Psoas muscle (tissue), 8 donors: ENCODE measurements at places on chromosomes 4 and X. TPM values are rescaled to one million over a fixed set of nuclear protein-coding genes. Genes with fewer than 3 reads are reported as not detected.
A peak's percentile ranks its signal among the peaks of the same experiment; 100 is the strongest.

DNA sequence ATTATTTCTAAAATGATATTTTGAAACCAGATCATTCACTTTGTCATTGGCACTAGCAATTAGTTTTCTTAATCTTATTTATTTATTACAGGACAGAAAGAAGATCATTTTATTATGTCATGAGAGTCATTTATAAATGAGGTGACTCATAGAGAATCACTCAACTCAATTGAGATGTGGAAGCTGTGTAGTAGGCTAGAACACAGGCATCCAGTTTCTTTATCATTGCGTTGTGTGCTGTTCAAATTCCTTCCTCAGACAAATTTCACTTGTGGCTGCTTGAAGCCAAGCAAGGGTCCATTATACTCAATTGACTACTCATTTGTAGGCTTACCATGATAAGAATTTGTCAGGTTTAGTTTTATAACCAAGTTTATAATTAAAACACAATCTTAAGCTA is 87.6 kb downstream of the MRPL1 start:
- no peak for DNase-seq
- no peak overlapping the region for H3K27ac ChIP-seq
- H3K4me1 ChIP-seq: no peaks in the 10 kb centered on the region
- no peaks in the 10 kb centered on the region for H3K27me3 ChIP-seq
- no peak overlapping the region for H3K4me3 ChIP-seq

DNA sequence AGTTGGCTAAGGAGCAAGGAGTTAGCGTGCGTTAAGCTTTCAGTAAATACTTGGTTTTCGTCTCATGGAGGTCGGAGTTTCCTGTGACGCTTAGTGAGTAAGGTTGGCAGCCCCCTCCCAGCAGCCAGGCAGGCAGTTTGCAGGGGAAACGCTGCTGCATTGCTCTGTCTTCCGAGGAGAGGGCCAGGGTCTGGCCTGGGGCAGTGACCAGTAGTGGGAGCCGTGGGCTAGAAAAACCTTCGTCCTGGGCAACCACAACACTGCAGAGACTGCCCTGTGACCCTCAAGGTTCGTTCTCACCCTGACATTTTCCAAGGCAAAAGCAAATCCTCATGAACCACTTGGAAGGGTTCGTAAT is 432 bp downstream of the TMEM175 start:
- no peaks in the 10 kb centered on the region for H3K36me3 ChIP-seq
- H3K4me1 ChIP-seq: peaks cover 30% of the 10 kb centered on the region
- H3K27ac ChIP-seq: peak overlapping the region; percentile 99
- H3K4me3 ChIP-seq: peak overlapping the region; percentile 99
- peak; percentile 63 for DNase-seq

GRCh38 chrX:37652589-37653231 is 32.9 kb upstream of the XK start:
- no peak overlapping the region for H3K27ac ChIP-seq
- no peak for DNase-seq
- H3K27me3 ChIP-seq: no peaks in the 10 kb centered on the region
- H3K4me3 ChIP-seq: no peak overlapping the region

DNA sequence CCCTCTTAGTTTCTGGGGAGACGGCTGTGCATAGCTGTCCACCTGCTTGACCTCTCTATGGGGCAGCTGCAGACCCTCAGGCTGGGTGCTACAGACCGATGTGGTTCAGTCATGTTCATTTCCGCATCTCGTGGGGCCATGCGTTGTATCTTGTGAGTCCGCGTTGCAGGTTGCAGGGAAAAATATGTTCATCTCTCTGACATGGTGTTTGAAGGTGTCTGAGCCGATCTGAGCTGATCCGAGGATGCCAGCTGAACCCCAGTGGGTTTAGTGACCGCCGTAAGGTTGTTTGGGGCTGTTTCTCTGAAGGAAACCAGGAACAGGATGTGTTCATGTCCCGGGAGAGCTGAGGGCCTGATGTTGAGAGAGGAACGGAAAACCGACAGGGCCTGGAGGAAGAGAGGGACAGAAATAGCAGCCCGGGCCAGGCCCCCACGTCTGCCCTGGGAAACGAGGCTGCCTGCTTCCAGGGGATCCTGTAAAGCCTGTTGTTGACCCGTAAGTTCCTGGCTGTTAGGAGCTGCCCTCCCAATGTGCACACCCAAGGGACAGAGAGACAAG is 9.8 kb upstream of the P2RY8 start:
- no peak overlapping the region for H3K4me3 ChIP-seq
- H3K4me1 ChIP-seq: no peaks in the 10 kb centered on the region
- no peaks in the 10 kb centered on the region for H3K27me3 ChIP-seq
- H3K36me3 ChIP-seq: no peaks in the 10 kb centered on the region
- no peak for DNase-seq

DNA sequence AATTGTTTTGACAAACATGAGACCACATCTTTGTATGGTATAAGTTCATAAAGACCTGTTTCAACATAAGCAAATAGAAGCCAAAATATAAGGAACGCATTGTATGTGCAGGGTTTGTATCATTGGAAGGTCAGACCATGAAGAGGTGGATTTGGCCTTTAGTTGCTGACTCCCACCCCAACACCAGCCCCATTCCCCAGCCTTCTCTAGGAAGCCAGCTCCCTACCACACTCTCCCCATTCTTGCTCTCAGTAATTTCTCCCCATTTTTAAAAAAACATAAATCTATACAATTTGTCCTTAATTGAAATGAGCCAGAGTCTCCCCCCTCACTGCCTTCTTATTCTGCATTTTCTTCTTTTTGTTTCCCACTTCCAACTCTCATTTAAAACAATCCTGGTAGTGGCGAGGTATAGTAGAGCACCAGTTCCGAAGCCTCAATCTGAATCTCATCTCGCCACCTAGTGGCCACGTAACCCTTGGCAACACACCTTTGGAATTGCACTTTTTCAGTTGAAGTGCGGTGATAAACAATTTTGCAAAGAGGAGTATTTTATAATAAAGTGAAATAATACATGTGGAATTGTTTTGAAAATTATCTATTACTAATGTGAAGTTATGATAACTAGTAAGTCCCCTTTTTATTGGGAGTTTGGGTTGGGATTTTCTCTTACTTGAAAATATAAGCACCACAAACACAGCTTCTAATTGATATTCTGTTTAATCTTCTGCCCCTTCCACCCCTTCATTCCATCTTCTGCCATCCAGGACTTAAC is 126.6 kb downstream of the ASB9 start:
- H3K4me1 ChIP-seq: no peaks in the 10 kb centered on the region
- DNase-seq: no peak
- no peak overlapping the region for H3K4me3 ChIP-seq
- no peak overlapping the region for H3K27ac ChIP-seq
- H3K27me3 ChIP-seq: peaks cover 5% of the 10 kb centered on the region
- no peaks in the 10 kb centered on the region for H3K36me3 ChIP-seq

DNA sequence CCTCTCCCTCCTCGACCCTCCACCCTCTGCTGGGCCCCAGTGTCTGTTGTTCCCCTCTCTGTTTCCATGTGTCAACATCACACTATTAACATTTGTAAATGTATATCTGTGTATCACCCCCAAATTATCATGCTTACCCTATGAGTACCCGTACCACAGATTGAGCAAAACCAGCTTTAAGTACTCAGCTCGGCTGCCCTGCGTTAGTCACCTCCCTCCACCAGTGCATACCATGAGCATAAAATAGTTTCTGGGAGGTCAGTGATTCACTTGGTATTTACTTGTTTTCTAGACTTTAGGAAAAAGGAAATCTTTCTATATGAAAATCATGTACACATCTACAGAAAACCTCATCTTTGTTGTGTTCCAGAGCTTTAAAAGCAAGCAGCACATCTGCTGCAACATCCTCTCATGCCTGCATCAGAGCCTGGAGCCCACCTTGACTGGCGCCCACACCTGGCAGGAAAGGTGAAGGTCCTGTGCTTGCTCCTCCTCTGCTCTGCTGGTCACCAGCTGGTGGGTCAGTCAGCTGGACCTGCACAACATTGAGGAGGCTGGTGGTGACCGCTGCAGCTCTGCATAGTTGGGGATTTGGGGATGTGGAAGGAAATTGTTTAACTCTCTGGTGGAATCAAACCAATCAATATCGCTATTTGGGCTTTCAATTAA is 214.4 kb upstream of the KLF3 start:
- no peaks in the 10 kb centered on the region for H3K4me1 ChIP-seq
- H3K27me3 ChIP-seq: no peaks in the 10 kb centered on the region

DNA sequence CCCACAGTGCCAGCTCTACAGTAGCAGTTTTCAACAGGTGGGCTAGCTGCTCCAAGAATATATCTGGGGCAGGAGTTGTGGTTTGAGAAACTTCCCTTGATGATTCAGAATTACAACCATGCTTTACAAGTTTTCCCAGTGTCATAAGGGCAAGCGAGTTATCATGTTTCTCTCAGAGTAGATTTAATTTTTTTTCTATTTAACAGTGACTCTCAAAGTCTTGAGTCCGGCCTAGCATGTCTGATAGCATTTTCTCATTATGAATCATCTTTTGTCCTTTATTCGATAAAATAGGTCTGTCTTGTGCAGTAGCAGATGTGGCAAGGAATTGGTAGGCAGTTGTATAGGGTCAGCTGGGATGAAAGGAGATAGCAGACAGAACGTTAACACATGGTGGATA is 62.2 kb upstream of the SPANXD start:
- no peaks in the 10 kb centered on the region for H3K4me1 ChIP-seq
- DNase-seq: no peak
- no peak overlapping the region for H3K4me3 ChIP-seq
- H3K27me3 ChIP-seq: no peaks in the 10 kb centered on the region
- no peak overlapping the region for H3K27ac ChIP-seq

Gene PNCK
- 0.92 TPM for total RNA-seq

DNA sequence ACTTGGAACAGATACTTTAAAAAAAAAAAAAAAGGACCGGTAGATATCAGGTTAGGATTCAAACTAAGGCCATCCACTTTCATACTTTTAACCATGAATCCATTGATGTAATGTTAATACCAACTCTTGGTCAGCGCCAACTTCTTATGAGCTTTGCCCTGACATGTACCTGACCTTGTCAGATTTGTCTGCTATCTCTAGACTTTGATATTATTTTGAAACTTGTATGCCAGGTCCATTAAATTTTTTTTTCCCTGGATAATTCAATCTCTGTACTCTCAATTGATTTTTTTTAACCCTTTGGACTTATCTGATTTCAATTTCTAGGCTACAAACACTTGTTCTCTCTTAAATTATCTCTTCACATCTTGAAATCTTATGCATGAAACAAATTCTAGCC is 27.2 kb upstream of the UGT2B7 start:
- H3K4me1 ChIP-seq: no peaks in the 10 kb centered on the region
- no peaks in the 10 kb centered on the region for H3K27me3 ChIP-seq
- H3K4me3 ChIP-seq: no peak overlapping the region
- no peak for DNase-seq

DNA sequence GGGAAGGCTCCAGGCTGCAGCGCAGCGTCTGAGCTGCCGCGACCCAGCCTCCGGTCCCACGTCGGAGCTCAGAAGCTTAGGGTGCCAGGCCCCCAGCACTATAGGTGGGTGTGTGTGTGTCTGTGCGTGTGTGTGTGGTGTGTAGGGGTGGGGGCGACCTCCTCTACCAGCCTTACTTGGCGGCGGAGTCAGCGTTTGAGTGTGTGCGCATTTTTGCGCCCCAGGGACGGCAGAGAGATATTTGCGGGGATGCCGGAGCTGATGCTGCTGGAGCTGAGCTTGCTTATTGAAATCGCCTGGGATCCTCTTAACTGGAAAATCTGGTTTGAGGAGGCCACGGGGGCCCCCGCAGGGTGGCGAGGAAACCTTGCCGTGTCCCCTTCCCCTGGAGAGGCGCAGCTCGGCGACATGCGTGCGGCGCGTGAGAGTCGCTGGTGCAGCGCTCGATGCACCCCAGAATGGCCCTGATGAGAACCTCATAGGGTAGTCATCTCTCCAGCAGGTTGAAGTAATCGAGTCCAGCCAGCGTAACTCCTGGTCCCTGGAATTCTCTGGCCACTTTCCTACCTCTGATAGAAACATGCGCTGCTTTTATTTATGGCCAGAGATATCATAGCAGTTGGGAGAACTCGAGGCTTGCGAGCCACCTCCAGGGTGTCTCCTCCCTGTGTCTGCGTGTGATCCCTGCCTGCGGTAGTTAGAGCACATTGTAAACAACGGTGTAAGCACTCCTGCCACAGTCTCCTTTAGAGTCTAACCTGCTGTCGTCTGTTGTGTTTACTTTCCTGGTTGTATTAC is 2.7 kb downstream of the ADGRL3 start:
- peak overlapping the region; percentile 60 for H3K4me3 ChIP-seq
- no peaks in the 10 kb centered on the region for H3K36me3 ChIP-seq
- no peak overlapping the region for H3K27ac ChIP-seq
- no peak for DNase-seq
- peaks cover 24% of the 10 kb centered on the region for H3K27me3 ChIP-seq

- H3K4me1 ChIP-seq: no peaks in the 10 kb centered on the region
- no peak overlapping the region for H3K27ac ChIP-seq
- H3K27me3 ChIP-seq: no peaks in the 10 kb centered on the region
These were observed 156.6 kb downstream of the FGF16 start for GRCh38 chrX:77603635-77604336.

DNA sequence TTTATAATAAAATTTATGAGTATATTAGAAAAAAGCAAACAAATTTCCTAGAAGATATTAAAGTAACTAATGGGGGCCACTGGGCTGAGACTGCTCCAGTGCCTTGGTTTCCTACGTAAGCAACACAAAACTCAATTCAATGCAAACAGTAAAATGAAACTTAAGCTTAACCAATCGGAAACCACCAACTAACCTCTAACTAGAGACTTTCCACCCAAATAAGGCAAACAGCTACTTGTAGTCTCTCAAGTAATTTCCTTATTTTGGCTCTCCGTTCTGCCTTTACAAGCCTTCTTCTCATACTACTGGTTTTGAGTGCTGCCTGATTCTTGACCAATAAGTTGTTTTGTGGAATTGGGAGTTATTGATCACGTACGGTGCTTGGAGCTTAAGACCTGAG is 167.3 kb upstream of the VEGFC start:
- H3K27ac ChIP-seq: no peak overlapping the region
- no peaks in the 10 kb centered on the region for H3K36me3 ChIP-seq
- DNase-seq: no peak
- H3K27me3 ChIP-seq: no peaks in the 10 kb centered on the region
- H3K4me3 ChIP-seq: no peak overlapping the region

DNA sequence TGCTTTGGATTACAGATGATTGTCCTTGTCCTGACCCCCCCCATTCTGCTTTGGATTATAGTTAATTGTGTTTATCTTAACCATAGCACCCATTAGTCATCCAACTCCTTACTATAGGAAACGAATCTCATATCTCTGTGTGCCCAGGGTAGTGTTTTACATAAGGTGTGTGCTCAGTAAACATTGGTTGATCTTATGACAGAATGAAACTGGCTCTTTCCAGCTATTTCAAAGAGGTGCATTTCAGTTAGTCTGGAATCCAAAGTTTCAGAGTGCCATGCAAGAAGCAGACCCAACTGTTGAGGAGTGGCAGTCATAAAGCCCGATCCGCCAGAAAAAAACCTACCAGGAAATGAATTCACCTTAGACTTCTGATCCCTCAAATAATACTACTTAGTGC is 14.7 kb downstream of the TRIM2 start:
- no peaks in the 10 kb centered on the region for H3K36me3 ChIP-seq
- peaks cover 12% of the 10 kb centered on the region for H3K4me1 ChIP-seq

GRCh38 chr4:120155287-120155686 is 88.6 kb upstream of the MAD2L1 start:
- H3K27ac ChIP-seq: no peak overlapping the region
- no peak for DNase-seq
- H3K4me1 ChIP-seq: no peaks in the 10 kb centered on the region
- no peak overlapping the region for H3K4me3 ChIP-seq
- H3K36me3 ChIP-seq: no peaks in the 10 kb centered on the region
- H3K27me3 ChIP-seq: no peaks in the 10 kb centered on the region

- H3K27ac ChIP-seq: no peak overlapping the region
- H3K4me3 ChIP-seq: no peak overlapping the region
- DNase-seq: no peak
- H3K36me3 ChIP-seq: no peaks in the 10 kb centered on the region
- H3K27me3 ChIP-seq: no peaks in the 10 kb centered on the region
These were observed 362.1 kb upstream of the ATOH1 start for GRCh38 chr4:93466446-93466845.
